Stimulated activated CD8-positive, alpha-beta memory T cell treated with anti-CD3 and anti-CD28 coated beads, Interleukin-4, amount 100 ng/mL, for 1 hour (primary cell): ENCODE measurements at places on chromosomes 6 and 20.

DNA sequence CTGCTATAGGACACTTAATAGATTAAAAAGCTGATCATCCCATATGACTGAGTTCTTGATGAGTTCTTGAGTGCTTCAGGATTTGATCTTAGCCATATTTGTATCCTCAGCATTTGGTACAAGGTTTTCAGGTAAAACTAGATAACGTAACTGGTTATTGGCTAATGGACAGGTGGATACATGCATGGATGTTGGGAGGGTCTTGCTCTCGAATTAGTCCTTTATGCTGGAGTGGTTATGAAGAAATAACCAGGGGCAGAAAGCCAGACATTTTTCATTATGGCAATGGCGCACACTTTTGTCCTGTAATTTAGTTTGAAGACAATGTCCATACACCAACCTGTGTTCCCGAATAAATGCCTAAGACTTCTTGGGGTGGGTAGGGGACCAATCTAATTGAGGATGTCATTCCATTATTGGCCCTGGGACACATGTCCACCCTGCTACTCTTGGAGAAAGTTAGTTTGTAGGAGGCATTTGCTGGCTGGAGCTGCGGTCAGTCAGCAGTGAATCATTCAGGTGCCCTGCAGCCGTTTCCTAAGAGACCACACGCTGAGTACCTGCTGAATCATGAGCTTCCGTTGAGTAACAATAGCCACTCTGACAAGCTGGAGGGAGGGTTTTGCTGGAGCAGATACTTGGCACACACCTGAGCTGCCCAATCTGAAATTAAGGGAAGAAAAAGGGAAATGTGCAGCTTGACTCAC, 194.4 kb downstream of the FOXA2 start:
- DNase-seq, result no peak

DNA sequence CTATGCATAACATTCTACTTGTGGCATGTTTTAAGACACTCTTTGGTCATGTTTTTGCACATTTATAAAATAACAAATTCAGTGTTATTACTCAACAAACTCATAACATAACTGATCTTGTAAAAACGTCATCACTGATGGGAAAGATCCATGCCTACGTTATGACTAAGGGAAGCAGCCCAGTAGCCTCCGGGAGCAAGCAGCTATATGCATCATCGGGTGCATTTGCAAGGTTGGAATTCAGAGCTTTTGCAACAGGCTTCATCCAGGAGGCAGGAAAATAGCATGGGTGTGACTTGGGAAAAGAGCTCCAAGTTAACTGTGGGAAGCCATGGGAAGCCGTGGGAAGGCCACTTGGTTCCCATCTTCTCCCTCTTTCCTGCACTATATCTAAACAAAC, 271.6 kb upstream of the SGK1 start:
- DNase-seq, result no peak

DNA sequence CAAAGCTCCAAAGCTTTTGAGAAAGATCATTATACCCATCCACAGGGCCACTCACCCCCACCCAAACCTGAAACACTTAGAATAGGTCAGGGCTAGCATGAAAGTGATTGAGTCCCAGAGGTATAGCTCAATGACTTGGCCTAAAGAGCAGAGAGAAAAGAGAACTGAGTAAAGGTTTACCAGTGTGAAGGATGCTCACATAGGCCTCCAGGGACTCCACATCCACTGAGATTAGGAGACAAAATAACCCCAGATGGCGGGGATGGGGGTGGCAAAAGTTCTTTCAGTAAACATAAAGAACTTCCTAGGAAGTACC, 12.2 kb downstream of the SAYSD1 start:
- no peak for DNase-seq

GRCh38 chr6:153488267-153488666, 357.2 kb upstream of the RGS17 start:
- no peak for DNase-seq

DNA sequence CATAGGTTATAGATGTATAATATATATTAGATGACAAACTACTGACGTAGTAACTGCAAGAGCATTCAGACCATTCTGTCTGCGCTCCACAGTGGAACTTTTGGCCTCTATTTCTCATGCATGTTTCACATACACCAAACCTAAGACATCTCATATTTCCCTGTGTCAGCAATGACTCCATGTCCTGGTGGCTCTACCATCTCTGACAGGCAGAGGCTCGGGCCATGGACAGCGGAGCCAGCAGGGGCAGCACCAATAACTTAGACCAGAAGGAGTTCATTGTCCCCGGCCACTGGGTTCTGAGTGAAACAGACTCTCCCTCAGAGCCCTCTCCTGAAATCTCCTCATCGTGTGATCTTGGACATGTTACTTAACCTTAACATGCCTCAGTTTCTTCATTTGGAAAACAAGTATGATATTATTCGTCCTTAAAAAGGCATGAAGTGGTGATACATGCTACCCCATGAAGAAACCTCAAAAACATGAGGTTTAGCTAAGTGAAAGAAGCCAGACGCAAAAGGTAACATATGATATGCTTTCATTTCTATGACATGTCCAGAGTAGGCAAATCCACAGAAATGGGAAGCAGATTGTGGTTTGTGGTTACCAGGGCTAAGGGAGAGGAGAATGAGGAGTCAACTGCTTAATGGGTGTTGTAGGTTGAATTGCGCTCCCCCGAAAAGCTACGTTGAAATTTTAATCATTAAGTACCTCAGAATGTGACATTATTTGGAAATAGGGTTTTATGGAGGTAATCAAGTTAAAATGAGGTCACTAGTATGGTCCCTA, 564.0 kb upstream of the JARID2 start:
- DNase-seq, result no peak

DNA sequence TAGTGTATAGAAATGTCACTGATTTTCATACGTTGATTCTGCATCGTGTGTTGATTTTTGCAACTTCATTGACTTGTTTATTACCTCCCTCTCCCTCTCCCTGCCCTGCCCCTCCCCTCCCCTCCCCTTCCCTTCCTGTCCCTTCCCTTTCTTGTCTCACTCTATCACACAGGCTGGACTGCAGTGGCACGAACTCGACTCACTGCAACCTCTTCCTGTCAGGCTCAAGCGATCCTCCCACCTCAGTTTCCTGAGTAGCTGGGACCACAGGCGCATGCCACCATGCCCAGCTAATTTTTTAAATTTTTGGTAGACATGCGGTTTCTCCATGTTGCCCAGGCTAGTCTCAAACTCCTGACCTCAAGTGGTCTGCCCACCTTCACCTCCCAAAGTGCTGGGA, 19.2 kb upstream of the PPP1R14C start:
- no peak for DNase-seq

DNA sequence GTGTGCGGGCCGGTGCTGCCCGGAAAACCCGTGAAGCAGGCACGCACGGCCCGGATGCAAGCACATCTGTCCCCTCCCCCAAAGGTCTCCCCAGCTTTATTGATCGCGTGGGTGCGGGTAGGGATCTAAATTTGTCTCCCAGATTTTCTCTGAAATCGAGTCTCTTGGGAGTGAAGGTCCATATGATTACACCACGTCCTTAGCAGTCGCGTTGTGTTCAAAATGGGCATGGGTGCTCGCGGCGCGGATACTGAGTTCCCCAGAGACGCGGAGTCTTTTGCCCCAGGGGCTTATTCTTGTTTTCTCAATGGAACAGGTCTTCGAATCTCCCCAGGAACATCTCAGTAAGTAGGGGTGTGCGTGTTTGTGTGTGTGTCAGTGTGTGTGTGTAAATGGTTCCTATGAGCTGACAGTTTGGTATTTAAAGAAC, 2.8 kb upstream of the ZNF292 start:
- DNase-seq, result no peak

GRCh38 chr20:37421988-37422387, 76.0 kb downstream of the SRC start:
- no peak for DNase-seq

DNA sequence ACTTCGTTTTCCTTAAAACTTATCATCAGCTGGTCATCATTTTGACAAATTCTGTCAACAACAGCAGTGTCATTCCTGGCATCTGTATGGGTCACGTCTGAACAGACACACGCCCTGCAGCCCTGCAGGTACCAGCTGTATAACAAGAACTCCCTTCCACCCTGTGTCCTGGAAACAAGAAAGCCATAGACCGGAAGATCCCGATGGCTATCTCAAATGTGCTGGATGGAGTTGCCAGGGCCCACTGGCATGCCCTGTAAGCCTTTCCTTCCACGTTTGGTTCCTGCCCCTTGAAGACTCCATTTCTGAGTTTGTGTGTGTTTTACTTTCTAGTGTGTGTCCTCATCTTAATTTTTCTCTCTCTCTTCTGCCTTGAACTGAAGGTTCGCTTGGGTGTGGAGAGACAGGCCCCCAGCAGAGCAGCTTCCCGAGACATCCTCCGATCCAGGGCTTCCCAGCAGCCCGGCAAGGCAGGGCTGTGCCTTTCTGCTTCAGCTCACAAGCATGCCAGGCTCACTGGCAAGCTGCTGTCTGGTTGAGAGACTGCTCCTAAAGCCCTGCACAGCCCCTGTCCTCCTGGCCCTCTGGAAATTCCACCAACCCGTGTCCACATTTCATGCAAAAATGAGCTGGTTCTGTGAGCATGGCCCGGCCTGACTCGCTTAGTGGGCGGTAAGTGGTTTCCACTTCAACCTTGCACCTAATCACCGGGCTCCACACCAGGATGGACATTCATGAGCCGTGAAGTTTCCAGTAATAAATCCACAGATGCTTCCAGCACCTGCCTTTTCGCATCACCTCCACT, 8.7 kb downstream of the GFRA4 start:
- no peak for DNase-seq
